ENCODE measurements at places on chromosomes 13 and 19.
A peak's percentile ranks its signal among the peaks of the same experiment; 100 is the strongest.

- no peak for DNase-seq
These were observed 481.9 kb downstream of the GPC6 start for GRCh38 chr13:93708308-93709075.

DNA sequence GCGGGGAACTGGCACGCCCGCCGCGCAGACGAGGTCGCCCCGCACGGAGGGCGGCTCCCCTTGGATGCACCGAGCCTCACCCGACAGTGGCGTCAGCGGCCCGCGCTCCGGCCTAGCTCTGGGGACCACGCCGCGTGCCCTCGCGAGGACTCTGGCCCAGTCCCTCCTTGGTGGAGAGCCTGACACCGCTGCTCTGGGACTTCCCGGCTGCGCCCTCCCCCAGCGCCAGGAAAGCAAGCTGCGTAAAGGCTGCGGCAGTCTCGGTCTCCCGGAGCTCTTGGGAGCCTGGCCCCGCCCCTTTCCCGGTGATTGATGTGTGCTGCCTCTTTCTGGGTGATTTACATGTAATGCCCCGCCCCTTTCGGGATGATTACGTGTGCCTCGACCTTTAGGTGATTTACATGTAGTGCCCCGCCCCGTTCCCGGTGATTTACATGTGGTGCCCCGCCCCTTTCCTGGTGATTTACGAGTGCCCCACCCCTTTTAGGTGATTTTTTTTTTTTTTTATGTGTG is at the start of gene LENG9:
Gene LENG9 (minus strand): TSS at position 248 of the 513 bp plus-strand sequence. CDS start 252 bp downstream, outside the sequence.
- DNase-seq = peak; percentile 98

- DNase-seq = no peak
These were observed 336.0 kb downstream of the TBC1D4 start for GRCh38 chr13:75145927-75146326.

- DNase-seq = peak; percentile 30
These were observed 48.9 kb downstream of the MYH14 start for GRCh38 chr19:50252111-50252886.

DNA sequence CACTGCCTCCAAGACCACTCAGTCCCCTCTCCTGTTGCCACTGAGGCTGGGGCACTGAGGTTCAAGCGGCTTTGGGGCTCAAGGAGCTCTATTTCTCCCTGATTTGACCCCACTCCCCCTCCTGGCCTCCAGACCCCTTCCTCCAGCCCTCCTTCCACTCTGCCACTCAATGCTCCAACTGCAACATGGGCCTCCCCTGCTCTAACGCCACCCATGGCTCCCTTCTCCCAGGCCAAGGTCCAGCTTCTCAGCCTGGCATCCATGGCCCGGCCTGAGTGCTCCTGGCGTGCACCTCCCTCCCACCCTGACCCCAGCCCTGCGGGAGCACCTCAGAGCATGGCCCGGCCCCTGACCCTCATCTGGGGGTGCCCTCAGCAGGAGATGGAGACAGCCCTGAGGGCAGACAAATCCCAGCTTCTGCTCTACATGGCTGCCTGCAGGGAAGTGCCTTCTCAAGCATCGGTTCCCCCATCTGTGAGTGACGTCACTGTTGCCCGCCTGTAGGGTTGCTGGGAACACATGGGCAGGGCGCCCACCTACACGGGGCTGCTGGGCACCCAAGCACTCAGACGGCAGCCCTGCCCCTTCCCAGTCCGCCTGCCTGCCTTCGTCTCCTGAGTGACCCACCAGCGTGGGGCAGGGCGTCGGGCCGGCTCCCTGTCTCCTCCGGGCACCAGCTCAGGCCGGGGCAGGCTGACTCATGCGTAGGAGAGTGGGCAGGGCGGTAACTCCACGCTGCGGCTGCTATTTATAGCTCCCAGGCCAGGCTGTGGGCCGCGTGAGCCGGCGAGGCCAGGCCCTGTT is 1.6 kb upstream of the DIRAS1 start:
- DNase-seq = no peak

DNA sequence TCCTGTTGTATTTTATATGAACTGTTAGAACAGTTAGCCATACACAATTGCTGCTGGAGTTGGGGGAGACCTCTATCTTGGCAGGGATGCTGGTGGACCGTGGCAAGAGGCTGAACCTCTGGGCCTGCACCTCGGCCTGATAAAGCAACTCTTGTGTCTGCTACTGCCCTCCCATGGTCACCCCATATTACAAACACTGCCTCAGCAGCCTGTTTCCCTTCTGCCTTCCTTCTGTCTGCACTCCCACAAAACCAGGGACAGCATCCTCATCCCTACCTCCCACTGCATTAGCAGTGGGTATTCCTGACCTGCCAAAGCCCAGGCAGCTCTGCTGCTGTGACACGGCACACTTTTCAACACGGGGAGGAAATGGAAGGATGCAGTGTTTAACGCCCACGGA is 456.4 kb downstream of the FGF14 start:
- no peak for DNase-seq

DNA sequence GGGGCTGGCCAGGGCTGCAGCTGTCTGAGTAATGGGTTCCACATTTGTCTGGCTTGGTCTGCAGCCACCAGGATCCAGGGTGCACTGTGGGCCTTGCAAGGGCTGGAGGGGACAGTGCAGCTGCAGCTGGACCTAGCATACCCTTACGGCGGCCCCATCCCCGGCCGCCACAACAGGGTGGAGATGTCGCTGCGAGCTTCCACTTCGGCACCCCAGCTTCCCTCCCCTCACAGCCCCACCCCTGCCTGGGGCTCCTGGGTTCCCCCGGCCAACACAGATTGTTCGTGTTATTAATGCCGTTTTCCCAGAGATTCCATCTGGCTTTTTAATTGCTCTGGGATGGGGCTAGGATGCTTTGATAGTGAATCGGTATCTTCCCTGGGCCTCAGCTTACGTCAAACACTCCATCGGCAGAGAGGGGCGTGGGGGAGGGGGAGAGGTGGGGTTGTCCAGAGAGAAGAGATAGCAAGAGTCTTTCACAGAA is 5.8 kb downstream of the CEBPA start:
- DNase-seq = no peak

DNA sequence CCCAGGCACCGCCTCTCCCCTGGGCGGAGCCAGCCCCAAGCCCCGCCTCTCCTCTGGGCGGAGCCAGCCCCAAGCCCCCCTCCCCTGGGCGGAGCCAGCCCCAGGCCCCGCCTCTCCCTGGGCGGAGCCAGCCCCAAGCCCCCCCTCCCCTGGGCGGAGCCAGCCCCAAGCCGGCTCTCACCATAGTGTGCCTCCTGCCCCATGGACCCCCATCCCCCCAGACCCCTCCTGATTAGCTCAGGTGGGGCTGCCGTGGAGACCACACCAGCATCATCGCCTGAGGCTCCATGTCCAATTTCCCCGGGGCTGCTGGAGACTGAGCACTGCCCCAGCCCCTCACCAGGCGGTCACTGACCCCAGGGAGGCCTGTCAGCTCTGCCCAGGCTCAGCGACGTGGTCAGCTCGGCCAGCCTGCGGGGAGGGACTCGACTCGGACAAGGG is 4.2 kb upstream of the MADCAM1 start:
- DNase-seq = no peak

DNA sequence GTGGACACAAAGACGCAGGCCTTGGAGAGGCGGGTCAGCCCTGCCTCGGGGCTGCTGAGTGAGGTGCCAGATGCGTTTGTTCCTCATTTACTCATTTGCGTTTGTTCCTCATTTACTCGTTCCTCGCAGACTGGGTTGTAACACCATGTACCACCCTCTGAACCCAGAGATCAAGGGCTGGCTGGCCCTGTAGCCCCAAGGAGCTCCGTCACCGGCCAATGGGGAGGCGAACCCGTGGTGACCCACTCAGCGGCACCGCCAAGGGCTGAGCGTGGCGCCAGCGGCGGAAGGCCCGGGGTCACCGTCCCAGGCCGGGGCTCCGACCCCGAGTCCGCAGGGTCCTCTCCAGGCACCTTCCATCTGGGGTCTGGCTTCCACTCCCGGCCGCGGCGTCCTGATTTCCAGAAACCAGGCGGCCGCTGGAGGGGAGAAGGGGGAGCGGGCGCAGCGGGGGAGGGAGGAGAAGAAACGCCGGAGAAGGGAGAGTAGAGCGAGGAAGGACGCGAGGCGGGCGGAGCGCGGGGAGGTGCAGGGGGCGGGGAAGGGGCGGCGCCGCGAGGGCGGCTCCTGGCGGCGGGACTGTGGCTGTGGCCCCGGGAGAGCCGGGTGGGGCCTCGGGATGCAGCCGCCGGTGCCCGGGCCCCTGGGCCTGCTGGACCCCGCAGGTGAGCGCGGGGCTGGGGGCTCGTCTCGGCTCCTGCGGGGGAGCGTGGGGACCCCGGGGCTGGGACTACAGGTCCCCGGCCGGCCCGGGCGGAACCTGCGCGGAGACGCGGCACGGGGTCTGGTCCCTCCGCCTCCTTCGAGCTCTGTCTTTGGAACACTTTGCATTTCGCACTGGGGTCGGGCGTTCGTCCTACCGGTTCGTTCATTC is at the start of gene TMEM255B:
Gene TMEM255B (plus strand): TSS at position 576 of the 874 bp plus-strand sequence. CDS start 44 bp downstream, at position 620.
- DNase-seq = peak; percentile 55

DNA sequence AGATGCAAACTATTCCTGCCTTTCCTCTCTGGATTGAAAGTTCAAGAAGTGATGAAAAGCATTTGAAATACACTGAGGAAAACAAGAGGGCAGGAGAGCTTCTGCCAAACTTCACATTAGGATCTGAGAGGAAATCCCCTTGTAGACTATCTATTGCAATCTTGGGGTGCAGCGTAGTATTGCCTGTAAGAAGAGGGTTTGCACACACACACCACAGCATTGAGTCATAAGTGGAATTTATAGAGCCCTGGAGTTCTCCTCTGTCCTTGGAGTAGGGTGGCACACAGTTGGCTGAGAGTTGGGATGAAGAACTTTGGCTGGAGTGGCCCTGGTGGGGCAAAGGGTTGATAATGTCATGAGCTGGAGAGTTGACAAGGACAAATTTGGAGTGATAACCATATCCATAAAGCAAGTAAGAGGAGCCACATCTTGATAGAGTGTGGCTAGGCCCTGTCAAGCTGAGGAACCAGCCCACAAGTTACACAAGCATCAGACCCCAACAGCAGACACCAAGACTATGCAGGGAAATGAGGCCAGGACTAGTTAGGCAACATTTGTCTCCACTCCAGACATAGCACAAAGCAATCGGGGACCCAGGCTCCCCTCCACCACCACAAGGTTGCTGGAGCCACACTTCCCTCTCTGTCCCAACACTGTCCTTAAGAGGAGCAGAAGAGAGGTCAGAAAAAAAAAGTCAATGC is 520.9 kb downstream of the KLF5 start:
- no peak for DNase-seq

DNA sequence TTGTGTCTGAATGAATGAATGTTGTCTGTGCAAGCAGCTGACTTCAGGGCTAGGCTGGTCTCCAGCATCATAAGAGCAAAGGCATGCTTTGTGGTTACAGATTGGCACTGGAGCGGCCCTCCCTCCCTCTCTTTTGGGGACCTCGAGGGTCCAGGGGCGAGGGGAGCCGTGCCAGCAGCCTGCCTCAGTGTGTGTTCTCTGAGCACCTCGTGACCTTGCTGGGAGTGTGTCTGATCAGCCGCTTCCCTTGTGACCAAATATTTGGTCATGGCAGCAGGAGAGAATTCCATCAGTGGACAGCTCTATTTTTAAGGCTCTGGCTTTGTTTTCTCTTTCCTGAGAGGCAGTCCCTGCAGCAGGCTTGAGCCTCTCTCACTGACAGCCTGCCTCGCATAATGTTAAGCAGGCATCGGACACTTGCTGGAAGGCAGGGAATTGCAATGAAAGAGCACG is 329.7 kb downstream of the UQCRFS1 start:
- DNase-seq = no peak

GRCh38 chr19:6956573-6956972 is 64.7 kb downstream of the MBD3L2B start:
- no peak for DNase-seq

DNA sequence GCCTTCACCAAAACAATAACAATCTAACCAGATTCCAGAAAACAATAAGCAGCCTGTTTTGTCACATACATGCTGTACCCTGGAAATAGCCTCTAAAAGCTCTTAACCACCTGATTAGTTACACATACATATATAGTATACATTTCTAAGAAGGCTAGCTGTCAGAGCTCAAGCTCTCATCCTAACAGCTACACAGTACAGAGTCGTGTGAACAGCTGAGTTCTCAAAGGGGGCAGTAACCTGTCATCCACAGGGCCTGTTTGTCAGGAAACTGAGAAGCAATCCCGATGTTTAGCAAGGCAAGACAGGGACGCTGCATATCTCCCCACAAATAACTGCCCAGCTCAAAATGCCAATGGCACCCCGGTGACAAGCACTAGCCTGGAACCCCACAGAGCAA is 56.9 kb downstream of the STK24 start:
- no peak for DNase-seq

DNA sequence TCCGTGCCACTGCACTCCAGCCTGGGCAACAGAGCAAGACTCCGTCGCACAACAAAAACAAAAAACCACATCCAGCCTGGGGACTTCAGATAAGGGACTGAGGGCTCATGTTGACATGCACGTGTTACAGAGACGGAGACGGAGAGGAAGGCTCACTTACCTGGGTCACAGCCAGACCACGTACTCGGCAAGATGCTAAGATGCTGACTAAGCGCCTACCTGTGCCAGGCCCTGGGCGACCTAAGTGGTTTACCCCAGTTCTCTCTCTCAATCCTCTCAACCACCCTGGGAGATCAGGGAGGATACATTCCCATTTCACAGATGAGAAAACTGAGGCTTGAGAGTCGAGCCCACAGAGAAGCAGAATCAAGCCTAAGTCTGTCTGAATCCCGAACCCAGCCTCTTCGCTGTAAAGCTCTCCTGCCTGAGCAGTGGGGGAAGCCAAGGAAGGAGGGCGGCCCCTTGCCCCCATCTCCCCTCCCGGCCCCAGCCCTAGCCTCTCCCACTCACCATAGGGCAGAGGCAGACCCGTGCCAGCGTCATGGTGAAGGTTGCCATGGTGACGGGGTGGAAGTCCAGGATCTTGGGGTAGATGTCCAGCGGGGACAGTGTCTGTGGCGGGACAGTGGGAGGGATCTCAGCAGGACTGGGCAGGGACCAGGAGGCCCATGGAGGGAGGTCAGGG is 13.5 kb downstream of the ERCC2 start:
- DNase-seq = no peak

DNA sequence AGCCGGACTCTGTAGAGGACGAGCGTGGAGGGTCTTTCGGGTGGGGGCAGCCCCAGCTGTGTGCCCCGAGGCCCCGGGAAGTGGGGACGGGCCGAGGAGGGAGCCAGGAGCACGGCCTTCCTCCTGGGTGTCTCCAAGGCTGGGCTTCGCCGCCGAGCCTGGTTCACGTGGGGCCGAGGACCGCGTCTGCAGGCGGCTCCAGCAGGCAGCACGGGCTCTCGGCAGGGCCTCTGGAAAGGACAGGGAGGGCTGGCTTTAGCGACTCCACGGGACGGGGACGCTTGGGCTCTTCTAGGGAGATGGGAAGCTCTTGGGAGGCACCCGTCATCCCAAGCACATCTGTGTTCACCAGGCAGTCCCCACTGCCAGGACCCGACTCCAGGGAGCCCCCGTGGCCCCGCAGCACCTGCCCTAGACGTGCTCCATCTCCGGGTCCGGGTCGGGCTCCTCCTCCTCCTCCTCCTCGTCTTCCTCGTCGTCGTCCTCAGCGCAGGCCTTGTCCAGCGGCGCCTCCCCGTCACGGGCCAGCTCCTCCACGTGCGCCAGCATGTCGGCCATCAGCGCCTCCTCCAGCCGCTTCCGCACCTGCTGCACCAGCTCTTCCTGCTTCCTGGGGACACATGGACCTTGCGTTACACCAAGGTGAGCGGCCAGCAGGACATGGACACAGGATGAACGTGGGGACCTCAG is 9.9 kb upstream of the MEX3D start:
- no peak for DNase-seq

All from activated CD4-positive, alpha-beta T cell treated with anti-CD3 and anti-CD28 coated beads, Interleukin-2, Interleukin-4, amounts not matched to agents 100 ng/mL and 50 ng/mL, durations not matched to agents 16 hours and 8 hours (primary cell).